Calu3 (cell line): ENCODE measurements at places on chromosomes 7 and 10. TPM values are rescaled to one million over a fixed set of nuclear protein-coding genes. Genes with fewer than 3 reads are reported as not detected.
A peak's percentile ranks its signal among the peaks of the same experiment; 100 is the strongest.

- DNase-seq: no peak
Measured at GRCh38 chr10:15181576-15182156, 13.2 kb upstream of the NMT2 start.

PRPS1L1 gene
- not detected in 2 replicates for total RNA-seq

DNA sequence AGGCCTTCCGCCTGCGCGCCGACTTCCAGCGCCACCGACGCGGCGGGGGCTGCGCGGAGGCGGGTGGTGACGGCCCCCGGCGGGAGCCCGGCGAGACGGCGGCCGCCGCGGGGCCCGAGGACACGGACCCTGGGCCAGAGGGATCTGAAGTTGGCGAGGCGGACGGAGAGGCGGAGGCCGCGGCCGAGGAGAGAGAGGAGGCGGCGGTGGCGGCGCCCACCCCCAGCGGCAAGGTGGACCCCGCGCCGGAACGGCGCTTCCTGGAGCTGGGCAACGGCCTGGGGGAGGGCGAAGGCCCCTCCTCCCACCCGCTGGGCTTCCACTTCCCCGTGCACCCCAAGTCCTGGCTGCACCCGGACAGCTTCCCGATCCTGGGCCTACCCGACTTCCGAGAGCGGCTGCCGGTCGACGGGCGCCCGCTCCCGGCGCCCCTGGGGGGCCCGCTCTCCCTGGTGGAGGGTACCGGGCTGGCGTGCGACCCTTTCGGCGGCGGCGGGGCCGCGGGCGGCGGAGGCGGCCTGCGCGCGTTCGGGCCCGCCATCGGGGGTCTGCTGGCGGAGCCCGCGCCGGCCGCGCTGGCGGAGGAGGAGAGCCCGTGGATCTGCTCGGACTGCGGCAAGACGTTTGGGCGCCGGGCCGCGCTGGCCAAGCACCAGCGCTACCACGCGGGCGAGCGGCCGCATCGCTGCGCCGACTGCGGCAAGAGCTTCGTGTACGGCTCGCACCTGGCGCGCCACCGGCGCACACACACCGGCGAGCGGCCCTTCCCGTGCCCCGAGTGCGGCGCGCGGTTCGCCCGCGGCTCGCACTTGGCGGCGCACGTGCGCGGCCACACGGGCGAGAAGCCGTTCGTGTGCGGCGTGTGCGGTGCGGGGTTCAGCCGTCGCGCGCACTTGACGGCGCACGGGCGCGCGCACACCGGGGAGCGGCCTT, 16.2 kb downstream of the ZNF316 start:
- no peak for DNase-seq

DNA sequence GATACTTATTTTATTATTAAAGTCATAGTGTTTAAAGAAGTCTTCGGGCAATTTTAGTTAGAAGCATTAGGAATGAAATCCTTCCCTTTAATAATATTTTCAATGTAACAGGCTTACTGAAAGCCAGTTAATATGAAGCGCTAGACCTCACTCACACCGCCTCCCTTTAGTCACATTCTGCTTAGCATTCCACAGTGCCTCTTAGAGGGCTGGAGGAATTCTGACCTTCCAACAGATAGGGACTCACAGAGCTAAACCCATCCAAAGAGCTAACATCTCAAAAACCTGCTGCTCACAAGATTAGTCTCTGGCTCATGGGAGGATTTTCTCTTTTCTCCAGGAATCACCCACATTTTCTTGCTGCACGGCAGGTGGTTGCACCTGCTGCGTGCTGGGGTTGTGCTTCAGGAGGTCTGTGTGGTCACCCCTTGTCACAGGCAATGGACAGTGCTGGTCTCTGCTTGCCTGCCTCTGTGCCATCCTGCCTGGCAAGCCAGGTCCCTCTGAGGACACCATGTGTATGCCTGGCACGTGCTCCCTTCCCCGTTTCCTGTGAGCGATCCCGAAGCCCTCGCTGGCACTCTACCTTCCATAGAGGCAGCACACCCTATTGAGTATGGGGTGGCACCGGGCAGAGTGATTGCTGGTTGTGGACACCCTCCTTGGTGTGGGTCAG, 91.8 kb downstream of the KLF6 start:
- no peak for DNase-seq

DNA sequence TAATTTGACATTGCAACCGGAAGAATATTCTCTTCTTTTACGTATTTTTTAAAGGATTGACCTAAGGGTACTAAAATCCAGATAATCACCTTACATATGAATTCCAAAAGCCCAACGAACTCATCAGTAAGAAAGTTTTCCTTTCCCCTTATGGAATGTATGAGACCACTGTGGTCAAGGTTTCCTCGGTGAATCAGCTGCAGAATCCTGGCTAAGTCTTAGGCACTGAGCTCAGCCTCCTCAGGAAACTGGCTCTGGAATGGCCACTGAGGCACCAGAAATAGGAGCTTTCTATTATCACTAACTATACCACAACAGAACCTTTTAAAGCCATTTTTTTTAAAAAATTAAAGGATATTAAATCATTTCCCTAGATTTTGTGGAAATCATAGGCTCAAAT, 21.0 kb downstream of the SVIL start:
- no peak for DNase-seq

SH2B2 gene
- 2.7 and 3.7 TPM in 2 replicates for total RNA-seq

TRIM73 gene
- total RNA-seq: 1.7 and 2.1 TPM in 2 replicates

DNA sequence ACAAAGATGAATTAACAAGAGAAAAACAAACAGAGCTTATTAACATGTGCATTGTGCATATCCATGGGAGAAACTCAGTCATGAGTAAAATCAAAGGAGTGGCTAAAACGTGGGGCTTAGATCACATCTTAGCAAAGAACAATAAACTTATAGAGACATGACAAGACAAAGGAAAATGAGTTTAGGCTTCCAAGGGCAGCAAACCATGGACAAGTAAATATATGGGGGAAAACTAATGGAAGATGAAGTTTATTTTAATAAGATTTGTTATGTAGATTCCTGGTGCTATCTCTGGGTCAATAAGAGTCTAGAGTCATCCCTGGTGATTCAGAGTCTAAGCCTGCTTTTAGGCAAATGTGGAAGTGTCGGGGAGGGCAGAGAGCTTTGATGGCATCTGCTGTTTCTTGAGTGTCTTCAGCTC, 87.2 kb upstream of the PLPP4 start:
- DNase-seq: no peak

CAV2 gene
- 74.7 and 76.4 TPM in 2 replicates for total RNA-seq

LMOD2 gene
- not detected in 2 replicates for total RNA-seq

GRCh38 chr10:59265141-59265540, 88.7 kb downstream of the PHYHIPL start:
- no peak for DNase-seq

CDH23 gene
- total RNA-seq: 0.07 and 0.12 TPM in 2 replicates

GBX1 gene
- total RNA-seq: not detected in 2 replicates

DNA sequence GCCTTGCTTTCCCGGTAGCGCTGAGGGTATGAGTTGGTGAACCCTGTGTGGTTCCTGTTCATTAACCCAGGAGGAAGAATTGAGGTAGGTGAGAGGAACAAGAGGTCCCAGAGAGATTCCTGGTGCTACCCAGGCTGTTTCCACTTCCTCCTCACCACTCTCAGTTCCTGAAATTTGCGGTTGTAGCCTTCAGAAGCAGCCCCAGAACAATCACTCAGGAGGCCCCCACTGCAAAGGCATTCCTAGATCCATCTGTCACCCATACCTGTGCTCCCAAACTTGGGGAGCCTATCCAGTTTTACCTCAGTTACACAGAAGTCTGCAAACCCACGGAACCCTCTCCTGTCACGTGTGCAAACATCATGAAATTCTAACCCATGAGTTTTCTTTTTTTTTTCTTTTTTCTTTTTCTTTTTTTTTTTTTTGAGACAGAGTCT, 9.0 kb upstream of the PIP4K2A start:
- DNase-seq: no peak

GRCh38 chr7:26633557-26633956, 230.8 kb downstream of the SKAP2 start:
- peak; percentile 73 for DNase-seq

- DNase-seq: no peak
Measured at GRCh38 chr10:74705358-74705980, 120.9 kb upstream of the KAT6B start.

RAPGEF5 gene
- 108 and 128 TPM in 2 replicates for total RNA-seq

DNA sequence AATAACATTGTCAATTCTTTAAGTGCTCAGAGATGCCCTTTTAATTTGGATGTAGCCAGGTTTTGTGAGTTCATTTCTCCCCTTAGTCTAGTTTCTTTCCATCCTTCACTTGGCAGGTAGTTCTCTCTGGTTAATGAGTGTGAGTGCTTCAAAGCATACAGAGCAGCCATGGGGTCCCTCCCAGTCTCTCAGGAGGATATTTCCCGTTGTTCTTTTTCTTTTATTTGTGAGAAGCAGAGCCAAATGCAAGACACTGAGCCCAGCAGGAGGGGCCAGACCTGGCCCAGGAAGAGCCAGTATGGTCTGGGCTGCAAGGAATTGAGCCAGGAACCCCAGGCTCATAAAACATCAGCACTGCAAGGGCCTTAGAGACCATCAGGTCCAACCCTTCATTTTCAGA, 52.4 kb downstream of the PLCE1 start:
- no peak for DNase-seq

HSPA12A gene
- 2.4 and 3.2 TPM in 2 replicates for total RNA-seq

- DNase-seq: no peak
Measured at GRCh38 chr10:77416311-77417135, 221.1 kb downstream of the KCNMA1 start.

GRCh38 chr10:125274961-125275360, 114.6 kb upstream of the CTBP2 start:
- DNase-seq: no peak
